A549 treated with RU486 at 1 μM for 4 hours (cell line): ENCODE measurements at places on chromosomes 16 and 17. TPM values are rescaled to one million over a fixed set of nuclear protein-coding genes. Genes with fewer than 3 reads are reported as not detected.

Gene PIK3R6
- total RNA-seq: not detected in 5 replicates

Gene RAP1GAP2
- total RNA-seq: 14.4 to 24.4 TPM (median 21.1 TPM) in 5 replicates

Gene TBC1D3E
- not detected in 5 replicates for total RNA-seq

Gene KRT27
- not detected in 5 replicates for total RNA-seq
